ENCODE measurements at places on chromosomes 16 and 17.

- DNase-seq, result no peak
Observed at GRCh38 chr16:4790261-4790660, 2.1 kb upstream of the SEPTIN12 start.

DNA sequence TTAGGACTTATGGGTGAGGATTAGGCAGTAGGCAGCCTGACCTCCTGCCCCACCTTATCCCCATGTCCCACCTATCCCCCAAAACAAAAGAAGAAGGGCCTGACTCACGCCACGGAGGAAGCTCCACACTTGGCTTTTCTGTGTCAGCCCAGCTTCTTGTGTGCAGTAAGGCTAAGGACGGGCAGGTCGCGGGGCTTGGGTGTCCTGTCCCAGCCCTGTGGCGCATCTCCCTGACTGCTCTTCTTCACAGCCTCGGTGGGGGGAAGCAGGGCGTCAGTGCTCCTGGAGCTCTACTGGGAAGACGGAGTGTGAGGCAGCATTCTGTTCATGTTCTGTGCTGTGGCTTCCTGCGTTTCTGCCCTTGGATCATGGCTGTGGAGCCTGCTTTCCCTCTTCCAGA is 34.6 kb upstream of the ALDH3A2 start:
- DNase-seq, result no peak

- no peak for DNase-seq
Observed at GRCh38 chr16:17228708-17229055, 242.1 kb downstream of the XYLT1 start.

DNA sequence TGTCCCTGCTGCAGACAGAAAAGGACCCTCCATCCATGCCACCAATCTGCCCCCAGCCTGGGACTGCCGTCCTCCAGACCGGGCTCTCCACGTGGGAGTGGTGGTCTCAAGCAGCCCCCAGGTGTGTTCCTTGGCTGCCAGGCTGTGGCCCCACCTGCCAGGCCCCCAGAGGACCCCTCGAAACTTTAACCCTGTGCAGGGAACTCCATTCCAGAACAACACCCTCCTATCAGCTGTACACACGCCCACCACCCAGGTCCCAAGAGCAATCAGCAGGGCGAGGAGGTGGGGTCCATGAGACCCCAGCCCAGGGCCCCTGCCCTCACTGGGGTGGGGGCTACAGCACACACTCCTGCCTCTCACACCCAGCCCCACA is 1.4 kb downstream of the PYCR1 start:
- no peak for DNase-seq

- DNase-seq, result no peak
Observed at GRCh38 chr16:27852681-27853080, 210.8 kb downstream of the GSG1L start.

DNA sequence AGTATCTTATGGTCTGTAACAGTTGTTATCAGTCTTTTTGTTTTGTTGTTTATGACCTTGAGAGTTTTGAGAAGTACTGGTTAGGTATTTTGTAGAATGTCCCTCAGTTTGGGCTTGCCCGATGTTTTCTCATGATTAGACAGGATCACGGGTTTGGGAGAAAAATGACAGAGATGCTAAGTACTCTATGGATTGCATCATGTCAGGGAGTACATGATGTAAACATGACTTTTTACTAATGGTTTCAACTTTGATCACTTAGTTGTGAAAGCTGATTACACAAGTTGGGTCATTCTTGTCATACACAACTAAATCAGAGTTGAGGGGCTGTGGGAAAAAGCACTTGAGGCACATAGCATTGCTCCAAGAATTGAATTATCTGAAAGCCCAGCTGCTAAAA is 94.7 kb upstream of the SIAH1 start:
- no peak for DNase-seq

GRCh38 chr17:48438516-48439061 is 8.6 kb upstream of the SKAP1 start:
- no peak for DNase-seq

DNA sequence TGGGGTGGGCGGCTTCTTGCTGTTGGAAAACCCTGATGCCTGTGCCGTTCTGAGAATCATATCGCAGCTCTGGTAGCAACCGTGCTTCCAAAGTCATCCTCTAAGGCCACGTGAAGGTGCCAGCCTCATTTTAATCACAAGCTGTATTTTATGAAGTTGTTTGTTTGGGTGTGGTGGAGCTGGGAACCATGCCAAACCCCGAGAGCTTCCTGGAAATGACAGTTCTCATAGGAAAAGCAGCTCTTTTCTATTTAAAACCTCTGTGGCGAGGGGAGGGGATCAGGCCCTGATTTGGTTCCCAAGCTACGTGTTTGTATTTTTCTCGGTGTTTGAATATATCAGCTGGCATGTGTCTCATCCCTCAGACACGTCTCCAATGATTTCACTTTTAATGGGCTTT is 21.7 kb downstream of the KNOP1 start:
- DNase-seq, result peak; percentile 67

DNA sequence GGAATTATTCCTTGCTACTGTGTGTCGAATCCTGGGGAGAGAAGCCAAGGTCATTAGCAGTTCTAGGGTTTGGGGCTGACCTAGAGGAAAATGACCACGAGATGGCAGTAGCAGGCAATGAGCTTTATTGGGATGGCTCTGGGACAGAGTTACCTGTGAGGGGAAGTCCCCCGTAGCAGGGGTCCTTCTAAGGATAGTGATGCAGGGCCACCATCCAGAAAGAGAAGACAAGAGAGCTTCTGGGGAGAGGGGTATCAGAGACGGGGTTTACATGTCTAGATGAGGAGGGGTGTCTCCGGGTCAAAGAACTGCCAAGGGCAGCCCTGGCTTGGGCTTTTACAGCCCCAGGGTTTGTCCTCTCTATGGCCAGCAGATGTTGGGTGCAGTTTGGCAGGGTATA is 6.4 kb upstream of the GGT6 start:
- DNase-seq, result peak; percentile 73

DNA sequence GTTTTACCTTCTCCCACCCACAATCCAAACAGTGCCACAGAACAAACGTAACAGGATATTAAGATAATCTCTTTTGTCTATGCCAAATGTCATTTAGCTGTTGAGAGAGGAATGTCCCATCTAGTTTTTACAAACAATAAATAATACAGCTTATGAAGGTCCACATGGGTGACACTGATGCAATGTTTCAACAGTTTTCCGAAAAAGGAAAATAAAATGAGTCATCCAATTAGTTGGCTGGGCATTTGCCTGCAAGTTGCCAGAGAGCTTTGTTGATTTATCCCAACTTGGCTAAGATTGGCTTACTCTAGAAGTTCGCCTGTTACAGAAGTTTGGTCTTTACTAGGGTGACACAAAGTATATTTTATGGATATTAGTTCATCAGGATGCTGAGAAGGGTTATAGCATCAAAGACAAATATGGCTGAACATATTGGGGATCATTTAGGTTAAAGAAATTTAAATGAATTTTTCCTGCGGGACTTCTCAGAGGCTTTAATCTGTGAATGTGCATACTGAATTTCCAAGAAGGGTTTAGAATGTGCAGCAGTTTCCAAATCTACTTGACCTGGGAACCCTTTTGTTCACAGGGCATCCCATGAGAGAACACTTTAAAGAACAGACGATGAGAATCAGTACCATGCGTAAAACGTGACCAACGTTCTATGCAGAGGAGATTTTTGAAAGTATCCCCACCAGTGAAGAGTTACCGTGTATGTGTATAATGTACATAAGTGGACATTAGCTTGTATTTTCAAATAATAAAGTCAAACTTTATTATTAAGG is 73.1 kb downstream of the CDH13 start:
- no peak for DNase-seq

GRCh38 chr17:42438600-42439567 is 15.8 kb upstream of the CAVIN1 start:
- peak; percentile 18 for DNase-seq

GRCh38 chr16:74451951-74452758 is 30.9 kb upstream of the CLEC18B start:
- DNase-seq, result no peak

GRCh38 chr16:60181536-60181935 is 1447.4 kb upstream of the GOT2 start:
- DNase-seq, result no peak

DNA sequence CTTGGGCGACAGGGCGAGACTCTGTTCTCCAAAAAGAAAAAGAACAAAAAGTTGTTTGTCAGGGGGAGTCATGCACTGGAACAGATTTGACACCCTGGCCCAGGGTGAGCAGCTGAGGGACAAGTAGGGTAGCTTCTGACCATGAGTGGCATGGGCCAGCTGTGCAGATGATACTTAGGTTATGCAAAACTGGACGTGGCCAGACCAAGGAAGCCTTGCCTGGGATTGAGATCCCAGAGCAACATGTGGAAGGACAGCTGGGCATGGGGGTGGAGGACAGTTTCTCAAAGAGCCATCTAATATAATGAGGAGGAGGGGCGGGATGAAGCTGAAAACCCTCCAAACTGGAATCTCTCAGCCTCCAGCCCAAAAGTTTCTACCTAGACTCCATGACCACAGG is 19.6 kb upstream of the SLC35B1 start:
- no peak for DNase-seq

GRCh38 chr17:187130-187529 is 5.7 kb upstream of the DOC2B start:
- DNase-seq, result no peak

DNA sequence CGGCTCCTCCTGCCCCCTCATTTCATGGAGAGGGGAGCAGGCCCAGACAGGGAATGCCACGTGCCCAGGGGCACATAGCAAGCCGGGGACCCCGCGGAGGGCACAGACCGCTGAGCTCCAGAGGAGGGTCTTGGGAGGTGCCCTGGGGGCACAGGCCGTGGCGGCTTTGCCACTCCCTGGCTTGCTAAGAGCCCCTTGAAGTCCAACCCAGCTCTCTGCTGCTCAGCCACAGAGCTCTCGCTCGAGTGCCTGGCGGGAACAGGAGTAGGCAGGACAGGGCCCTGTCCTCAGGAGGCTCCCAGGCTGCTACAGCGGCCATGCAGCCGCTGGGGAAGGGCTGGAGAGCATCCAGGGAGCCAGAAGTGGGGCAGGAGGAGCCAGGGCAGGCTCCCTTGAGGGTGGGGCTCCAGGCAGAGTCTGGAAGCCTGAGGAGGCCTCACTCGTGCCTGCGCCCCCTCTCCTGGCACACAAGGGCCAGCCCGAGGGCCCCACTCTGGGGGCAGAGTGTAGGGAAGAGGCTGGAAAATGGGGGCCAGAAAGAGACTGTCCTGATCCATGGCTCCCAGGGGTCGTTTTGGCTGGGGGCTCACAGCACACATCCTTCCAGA is 4.4 kb upstream of the RAB26 start:
- no peak for DNase-seq

DNA sequence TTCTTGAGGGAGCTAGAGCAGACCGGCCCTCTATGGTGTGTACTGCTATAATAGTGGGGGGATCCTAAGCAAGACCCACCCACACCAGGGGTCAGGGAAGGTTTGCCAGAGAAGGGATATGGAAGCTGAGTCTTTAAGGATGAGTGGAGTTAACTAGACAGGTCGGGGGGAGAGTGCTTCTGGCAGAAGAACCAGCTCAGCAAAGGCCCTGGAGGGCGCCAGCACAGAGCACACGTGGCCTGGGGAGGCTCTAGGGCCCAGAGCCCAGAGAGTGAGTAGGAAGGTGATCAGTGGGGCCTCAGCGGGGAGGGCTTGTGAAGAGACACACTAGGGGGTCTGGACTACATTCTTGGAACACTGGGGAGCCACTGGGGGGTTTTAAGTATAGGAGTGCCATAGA is 21.1 kb downstream of the NGFR start:
- DNase-seq, result peak; percentile 22

- no peak for DNase-seq
Observed at GRCh38 chr17:36813357-36813756, 123.9 kb upstream of the LHX1 start.

- DNase-seq, result no peak
Observed at GRCh38 chr16:86662195-86662594, 83.8 kb downstream of the FOXL1 start.

DNA sequence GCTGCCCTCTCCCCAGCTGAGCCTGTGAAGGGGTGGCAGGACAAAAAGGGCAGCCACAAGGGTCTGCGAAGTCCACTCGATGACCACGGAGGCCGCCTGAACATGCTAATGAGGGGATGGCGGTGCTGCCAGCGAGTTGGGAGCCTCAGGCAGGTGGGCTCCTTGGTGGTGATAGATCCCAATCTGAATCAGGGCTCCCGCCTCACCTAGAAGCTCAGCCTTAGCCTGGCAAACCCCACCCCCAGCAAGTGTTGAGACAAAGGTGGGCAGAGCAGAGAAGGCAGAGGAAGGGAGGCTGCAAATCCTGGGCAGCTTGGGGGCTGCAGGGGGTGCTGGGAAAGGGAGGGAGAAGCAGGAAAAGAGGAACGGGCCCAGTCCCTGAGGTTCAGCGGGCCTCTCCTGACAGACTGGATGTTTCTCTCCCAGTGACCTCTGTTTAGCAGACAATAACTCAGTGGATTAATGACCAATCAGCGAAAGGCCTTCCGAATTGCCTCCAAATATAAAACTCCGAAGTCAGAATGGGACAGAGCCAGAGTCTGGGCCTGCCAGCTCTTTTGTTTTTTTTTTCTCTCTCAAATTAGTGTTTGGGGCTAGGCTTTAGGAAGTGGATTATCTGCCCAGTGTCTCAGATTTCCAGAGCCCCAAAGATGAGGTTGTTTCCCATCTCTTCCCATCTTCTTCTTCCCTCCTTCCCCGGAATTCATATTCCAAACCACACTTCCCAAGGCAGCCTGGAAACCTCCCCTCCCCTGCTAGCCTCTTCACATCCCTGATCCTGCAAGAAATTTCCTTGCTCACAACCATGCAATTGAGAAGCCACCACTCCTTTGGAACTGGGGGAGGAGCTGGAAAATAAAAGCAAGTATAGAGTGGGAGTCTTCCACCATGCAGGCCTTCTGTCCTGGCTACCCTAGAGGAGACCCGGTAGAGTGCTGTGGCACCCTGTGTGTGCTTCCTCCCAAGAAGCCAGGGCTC is 15.2 kb upstream of the HOXB2 start:
- no peak for DNase-seq

DNA sequence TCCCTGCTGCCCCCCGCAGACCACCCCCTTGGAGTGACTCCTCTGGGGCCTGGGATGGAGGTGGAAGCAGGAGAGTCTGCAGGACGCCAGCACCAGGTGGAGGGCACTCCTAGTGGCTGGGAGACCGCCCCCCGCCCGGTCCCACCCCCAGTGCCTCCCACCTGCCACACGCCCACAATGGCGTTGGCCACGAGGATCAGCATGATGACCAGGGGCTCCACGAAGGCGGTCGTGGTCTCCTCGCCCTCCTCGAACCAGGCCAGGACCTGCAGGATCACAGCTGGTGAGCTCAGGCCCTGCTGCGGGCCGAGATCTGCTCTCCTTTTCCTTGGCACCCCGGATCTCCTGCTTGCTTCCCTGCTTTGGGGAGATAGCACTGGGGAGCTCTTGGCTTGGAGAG is 12.8 kb downstream of the ATP2A3 start:
- DNase-seq, result no peak

- DNase-seq, result no peak
Observed at GRCh38 chr16:8722025-8722348, 47.6 kb downstream of the ABAT start.

DNA sequence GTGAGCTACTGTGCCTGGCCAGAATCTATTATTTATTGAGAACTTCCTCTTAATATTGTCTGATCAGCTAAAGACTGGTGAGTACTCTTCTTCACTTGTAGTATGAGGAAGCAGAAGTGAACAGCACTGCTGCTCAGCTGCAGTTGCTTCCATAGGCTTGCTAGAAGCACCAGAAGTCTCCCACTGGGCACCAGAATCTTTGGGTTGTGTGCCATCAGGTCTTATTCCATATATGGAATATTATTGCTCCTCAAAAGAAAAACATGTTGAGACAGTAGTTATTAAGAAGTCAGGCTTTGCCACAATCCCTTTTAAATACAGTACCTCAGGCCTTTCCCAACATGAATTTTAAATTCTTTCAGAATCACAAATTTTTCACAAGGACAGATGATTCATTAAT is 17.2 kb downstream of the SNTB2 start:
- no peak for DNase-seq

- peak; percentile 96 for DNase-seq
Observed at GRCh38 chr16:10594312-10594950, 14.0 kb upstream of the EMP2 start.

All from NCI-H2171 treated with DMSO at 0.1 percent for 48 hours (cell line).